ENCODE measurements at places on chromosomes 2 and 18.

DNA sequence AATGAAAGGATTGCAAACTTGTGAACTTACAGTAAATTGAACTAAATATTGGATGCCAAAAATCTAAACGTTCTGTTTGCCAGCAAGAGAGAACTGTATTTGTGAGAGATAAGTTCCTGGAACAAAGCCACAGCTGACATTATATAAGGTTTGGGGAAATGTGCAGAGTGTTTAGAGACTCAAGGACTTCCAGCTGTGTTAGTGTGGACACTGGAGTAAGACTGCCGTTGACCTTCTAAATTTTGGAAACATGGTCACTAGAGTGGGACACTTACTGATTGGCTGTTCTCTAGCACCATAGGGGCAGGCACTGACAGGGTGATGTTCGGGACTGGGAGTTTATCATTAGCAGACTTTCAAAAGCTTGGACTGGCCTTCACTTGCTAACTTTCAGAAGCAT, 40.5 kb downstream of the SCN9A start:
- no peak for DNase-seq

- no peak for DNase-seq
Observed at GRCh38 chr18:74511823-74512222, 15.7 kb downstream of the CNDP2 start.

DNA sequence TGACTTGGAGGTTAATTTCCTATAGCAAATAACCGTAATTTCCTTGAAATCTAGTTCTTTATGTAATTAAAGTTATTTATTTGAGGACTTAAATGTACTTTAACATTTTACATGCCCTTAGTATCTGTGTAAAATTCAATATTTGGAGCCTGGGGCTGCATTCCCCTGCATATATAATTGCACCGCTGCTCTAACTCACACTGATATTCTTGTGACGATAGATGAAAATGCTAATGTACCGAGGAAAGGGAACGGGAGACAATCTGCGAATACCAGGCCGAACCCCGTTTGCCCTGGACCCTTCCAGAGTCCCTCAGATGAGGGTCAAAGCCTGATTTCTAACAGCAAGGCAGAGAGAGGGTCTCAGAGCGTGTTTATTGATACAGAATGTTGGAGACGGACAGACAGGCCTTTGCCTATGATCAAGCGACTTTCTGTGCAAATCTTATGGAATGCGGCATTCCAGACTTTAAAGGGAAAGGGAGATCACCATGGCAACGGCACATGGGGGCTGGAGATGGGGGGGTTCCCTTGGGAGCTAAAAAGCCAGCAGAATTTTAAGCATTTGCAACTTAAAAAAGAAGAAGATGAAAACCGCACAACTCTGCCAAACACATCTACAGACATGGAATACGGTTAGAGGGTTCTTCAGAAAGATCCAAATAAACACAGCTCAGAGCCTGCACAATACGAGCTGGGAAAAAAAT, 57.6 kb upstream of the TWIST2 start:
- DNase-seq = no peak

GRCh38 chr2:28338046-28338817, 54.4 kb upstream of the FOSL2 start:
- no peak for DNase-seq

DNA sequence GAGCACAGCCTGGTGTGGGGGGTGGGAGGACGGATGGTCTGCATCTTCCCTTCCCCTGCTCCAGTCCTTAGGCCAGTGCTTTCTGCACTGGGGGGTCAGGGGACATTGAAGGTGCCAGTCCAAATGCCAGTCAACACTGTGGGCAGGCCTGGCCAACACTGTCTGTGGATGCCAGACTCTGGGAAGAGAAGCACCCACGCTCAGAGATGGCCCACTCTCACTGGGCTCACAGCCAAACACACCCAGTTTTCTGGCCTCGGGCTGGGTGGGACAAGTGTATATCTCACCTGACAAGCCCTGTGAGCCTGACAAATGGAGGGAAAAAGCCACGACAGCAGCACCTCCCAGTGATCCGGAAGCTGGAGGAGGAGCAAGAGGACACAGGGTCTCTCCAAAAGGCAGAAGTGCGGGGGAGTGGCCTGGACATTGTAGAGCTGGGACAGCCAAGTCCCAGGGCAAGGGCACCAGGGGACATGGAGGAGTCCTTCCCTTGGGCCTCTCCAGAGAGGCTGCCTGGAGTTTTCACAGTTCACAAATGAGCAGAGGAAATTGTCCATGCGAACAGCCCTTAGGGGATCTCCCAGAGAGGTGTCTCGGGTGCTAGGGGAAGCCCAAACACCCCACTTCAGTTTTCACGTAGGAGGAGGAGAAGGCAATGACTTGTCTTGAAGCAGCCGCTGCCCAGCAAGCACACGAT, 79.3 kb downstream of the SDC1 start:
- no peak for DNase-seq

GRCh38 chr18:28511413-28511821, 334.5 kb upstream of the CDH2 start:
- peak; percentile 32 for DNase-seq

DNA sequence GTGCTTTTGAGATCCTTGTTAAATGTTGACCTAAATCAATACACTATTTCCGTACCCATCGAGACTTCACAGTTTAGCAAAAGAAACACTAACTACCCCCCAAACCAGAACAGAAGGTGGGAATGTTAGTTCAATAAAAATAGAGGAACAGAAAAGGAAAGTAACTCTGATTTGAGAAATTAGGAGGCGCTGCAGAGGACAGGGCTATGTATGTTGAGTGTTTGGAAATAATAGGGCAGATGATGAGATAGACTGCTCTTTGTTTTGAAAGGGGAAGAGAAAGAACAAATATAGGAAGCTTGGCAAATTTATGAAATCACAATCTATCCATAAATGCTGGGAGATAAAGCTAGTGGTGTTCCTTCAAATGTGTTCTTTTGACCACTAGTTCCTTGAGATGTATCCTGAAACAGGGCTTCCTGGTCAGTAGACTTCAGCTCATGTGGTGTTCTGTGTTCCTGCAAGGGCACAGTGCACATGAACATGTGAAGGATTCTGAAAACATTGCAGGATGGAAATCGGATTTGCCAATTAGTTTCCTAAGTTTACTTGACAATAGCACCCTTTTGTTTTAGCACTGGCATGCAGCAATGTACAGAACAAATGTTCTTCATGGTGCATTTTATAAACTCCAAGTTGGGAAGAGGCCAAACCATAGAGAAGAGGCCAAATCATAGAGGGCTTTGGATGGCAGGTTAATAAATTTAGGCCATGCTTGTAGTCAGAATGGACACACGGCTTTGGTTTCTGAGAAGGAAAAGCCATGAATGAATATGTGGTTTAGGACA, 39.8 kb downstream of the RHBDD1 start:
- no peak for DNase-seq

DNA sequence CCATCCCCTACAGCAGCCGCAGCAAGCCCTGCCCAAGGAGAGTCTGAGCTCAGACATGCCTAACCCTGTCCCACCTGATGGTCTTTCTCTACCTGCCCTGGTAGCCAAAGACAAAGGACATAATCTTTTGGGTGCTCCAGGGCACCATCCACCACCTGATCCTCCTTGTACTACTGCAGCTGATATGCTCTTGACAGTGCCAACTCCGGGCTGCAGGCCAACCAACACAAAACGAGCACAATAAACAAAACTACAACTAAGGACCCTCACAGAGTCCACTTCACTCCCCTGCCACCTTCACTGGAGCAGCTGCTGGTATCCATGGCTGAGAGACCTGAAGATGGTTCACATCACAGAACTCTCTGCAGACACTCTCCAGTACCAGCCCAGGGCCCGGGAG, 106.3 kb downstream of the GRB14 start:
- DNase-seq = no peak

DNA sequence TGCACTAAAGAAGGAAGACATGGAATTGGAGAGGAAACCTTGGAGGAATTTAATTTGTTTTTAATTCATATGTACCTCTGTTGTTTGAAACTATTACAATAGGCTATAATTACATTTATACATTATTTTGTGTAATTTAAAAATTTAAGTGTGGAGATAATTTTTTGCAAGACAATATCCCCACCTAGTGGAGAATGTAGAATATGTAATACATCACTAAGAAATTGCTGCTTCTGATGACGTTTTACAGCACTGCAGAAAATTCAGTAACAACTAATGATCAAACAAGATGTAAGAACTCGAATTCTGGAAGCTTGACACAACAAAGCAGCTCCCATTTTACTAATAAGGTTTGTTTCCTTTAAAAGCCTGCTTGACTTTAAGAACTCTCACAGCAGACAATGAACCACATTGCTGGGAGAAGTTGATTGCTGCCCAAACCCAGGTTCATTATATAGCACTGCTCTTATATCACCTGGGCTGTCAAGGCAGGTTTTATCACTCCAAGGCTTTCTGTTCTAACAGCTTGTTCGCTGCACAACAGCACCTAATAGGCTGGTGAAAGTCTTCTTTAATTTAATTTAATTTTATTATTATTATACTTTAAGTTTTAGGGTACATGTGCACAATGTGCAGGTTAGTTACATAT, 53.4 kb downstream of the THADA start:
- no peak for DNase-seq

- no peak for DNase-seq
Observed at GRCh38 chr2:223786943-223787342, 50.4 kb downstream of the AP1S3 start.

DNA sequence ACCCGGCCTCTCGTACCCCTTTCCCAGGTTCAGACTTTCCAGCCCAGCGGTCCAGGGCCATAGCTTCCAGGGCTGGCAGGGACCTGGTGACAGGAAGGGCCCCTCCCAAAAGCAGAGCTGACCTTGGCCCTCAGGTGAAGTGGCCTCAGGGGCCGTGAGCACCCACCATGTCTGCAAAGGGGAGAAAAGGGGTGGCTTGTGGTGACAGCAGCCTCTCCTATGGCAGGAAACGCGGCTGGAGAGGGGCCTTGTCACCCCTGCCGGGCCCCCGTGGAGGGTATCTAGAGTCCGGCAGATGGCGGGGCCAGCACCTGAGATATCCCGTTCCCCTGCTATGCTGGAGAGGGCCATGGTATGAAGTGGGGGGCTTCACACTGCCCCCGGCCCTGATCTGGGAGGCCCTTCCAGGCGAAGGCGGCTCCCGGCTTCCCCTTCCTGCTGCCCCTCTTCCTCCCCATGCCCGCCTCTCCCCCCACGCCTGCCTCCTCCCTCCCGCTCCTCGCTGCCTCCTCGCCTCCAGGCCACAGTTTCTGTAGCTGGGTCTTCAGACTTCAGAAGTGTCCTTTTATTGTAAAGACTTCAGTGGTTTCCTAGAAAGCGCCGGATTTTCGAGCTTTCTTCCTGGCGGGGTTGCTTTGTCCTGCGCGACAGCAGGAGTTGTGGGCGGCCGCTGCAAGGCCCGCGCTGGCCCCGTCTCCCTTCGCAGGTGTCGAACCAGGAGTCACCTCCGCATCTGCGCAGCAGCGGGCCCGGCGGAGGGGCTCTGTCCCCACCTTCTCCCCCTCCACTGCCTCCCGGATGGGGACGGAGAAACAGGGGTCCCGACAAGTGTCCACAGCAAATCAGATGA, 240.5 kb upstream of the MYT1L start:
- no peak for DNase-seq

- DNase-seq = no peak
Observed at GRCh38 chr2:6077585-6077984, 385.4 kb downstream of the SOX11 start.

DNA sequence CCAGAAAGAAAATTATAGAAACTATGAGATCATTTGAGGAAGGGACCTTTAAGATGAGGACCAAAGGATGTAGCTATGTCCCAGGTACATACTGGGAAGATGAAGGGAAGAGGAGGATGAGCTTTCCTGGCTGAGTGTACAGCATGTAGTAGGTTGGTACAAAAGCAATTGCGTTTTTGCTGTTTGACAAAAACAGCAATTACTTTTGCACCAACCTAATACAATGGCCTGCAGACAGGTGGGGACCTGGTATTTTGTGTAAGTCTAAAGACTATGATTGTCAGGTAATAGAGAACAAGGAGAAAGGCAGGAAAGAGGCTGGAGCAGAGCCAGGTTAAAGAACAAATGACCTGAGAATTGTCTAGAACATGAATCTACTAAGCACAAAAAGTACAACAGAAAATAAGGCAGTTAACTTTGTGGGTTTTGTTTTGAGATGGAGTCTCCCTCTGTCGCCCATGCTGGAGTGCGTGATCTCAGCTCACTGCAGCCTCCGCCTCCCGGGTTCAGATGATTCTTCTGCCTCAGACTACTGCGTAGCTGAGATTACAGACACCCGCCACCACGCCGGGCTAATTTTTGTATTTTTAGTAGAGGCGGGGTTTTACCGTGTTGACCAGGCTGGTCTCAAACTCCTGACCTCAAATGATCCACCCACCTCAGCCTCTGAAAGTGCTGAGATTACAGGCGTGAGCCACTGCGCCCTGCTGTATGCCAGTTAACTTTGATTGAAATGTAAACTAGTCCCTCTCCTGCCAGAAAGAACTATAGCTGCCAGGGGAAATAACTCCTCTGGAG, 3.2 kb upstream of the TGOLN2 start:
- DNase-seq = no peak

- no peak for DNase-seq
Observed at GRCh38 chr2:23563673-23564614, 179.0 kb downstream of the KLHL29 start.

- no peak for DNase-seq
Observed at GRCh38 chr2:239939736-239940483, 85.2 kb downstream of the NDUFA10 start.

GRCh38 chr2:37472959-37473358, 128.5 kb downstream of the QPCT start:
- peak; percentile 39 for DNase-seq

- DNase-seq = no peak
Observed at GRCh38 chr2:206217743-206218142, 56.7 kb upstream of the ZDBF2 start.

- no peak for DNase-seq
Observed at GRCh38 chr2:229996320-229996719, 72.4 kb downstream of the SLC16A14 start.

DNA sequence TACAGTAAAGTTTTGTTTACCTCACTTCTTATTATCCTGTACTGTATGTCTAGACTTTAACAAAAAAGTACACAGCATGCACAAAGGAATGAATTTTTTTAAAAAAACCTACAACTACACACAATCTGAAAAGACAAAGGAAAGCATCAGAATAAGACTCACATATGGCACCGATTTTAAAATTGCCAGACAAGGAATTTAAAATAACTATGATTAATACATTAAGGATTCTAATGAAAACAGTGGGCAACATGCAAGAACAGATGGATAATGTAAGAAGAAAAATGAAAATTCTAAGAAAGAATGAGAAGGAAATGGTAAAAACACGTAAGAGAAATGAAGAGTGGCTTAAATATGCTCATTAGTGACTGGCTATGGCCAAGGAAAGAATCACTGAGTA, 638.2 kb downstream of the FBXO15 start:
- no peak for DNase-seq

- DNase-seq = no peak
Observed at GRCh38 chr18:26336572-26336971, 110.3 kb downstream of the TAF4B start.
